AG04450 (cell line): ENCODE measurements at places on chromosomes 1 and 21.

DNA sequence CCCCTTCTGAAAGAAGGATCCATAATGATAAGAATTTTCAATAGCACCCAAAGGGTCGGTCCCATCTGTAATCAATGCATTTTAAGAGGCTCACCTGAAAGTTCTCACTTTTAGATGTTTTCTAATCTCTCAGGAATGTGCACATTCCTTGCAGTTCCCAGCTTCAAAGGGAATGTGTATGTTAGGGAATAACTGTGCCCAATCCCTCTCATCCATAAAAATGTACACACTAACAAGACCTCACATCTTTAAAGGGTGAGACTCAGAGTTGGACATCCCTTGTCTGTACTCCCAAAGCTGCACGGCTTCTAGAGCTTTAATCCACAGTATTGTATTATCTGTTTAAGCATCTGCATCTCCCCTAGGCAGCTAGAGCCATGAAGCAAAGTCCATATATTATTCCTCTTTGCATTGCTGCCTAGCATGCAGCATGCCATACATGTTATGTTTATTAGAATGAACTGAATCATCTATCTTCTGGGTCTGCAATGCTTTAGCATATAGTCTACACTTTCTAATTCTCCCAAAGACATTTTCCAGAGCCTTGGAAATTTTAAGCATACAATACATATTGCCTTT, 9.3 kb upstream of the CCN1 start:
- DNase-seq, result no peak

GRCh38 chr1:200642481-200642880, 21.9 kb upstream of the KIF14 start:
- no peak for DNase-seq

DNA sequence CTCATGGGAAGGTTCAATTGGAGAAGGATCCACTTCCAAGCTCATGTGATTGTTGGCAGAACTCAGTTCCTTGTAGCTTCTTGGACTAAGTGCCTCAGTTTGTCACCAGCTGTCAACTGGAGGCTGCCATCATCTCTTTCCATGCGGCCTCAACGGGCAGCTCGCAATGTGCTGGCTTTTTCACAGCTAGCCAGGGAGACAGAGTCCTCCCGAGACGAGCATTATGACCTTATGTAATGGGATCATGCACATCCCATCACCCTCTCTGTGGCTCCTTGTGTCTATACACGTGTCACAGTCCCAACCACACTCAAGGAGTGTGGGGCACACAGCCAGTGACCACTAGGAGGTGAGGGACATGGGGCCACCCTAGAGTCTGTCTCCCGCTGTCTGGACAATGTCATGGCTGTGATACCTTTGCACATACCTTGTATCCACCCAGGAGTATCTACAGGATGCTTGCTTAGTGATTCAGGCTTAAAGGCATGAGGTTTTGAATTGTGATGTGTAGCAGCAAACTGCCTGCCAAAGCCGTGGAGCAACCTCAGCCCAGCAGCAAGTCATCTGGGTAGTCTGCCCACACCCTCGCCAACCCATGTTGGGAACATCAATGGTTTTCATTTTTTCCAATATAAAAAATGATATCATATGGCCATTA, 3.9 kb upstream of the KRTAP10-6 start:
- no peak for DNase-seq

GRCh38 chr1:197948926-197949899, 32.0 kb downstream of the LHX9 start:
- no peak for DNase-seq

- DNase-seq, result no peak
Observed at GRCh38 chr1:222539951-222540597, 7.8 kb downstream of the HHIPL2 start.

DNA sequence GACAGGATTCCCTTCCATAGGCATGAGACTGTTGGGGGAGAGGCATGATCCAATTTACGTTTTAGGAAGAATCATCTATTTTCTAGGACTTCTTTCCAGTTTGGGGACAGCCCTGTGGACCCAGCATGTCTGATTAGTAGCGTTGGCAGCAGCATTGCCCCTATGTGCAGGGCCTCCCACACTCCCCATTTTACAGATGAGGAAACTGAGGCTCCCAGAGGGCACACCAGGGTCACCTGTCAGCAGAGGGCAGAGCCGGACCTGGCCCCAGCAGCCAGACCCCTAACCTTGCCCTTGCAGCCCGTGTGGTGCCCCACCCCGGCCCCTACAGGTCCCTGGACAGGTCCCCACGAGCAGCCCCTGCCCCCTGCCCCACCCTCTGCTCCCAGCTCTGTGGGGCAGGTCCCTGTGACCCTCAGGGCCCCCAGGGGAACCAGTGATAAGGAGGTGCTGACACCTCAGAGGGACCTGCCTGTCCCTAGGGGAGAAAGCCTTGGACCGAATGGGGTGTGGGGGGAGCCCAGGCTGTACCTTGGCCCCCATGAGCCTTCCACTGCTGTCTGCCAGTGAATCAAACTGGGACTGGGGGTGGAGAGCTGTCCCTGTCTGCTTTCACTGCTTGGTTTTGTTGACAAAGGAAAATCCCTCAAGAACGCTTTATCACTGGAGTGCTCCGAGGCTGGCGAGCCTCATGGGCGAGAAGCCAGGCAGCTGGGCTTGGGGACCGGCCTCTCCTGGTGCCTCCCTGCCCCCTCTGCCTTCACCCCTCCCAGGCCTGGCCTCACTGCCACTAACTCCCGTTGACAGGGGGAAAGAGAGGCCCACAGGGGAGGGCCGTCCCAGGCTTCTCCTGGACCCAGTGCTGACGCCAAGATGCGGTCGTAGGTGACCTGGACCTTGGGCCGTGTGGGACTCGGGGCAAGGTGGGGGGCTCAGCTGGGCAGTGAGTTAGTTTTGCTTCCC, 39.4 kb upstream of the CCDC27 start:
- no peak for DNase-seq
